ENCODE measurements at places on chromosomes 3 and 15. TPM values are rescaled to one million over a fixed set of nuclear protein-coding genes. Genes with fewer than 3 reads are reported as not detected.

DNA sequence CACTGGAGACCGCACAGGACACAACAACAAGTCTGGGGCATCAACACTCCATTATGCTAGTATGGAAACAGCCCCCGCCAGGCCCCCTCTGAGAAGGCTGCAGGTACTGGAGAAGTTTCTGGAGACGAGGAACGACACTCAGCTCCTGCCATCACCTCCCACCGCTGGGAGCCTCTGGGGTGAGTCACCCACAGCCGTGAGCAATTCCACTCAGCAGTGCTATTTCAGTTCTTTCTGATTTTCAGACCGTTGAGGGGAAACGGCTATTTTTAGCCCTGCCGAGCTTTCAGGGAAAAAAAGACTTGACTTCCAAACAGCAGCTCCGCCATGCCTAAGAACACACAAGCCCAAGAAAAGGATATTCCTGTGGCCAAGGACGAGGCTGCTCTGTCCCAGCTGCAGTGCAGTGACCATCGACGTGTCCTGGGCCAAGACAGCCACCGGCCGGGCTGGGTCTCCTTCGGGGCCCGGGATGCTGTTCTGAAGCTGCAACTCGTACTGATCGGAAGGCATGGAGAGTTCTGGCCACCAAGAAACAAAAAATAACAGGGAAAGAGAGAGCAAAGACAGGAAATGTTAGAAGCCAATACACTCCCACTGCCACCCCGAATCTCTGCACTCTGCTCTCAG is 40.8 kb downstream of the NUP210 start:
- no peak for DNase-seq

DNA sequence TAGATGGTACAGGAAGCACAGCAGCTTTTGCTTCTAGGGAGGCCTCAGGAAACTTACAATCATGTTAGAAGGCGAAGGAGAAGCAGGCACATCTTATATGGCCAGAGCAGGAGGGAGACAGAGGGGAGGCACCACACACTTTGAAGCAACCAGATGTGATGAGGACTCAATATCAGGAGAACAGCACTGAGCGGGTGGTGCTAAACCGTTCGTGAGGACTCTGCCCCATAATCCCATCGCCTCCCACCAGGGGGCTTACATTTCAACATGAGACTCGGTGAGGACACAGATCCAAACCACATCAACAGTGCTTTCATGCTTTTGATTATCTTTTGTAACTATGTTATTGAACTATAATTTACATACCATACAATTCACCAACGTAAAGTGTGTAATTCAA is 7.6 kb upstream of the TMEM44 start:
- DNase-seq = no peak

DNA sequence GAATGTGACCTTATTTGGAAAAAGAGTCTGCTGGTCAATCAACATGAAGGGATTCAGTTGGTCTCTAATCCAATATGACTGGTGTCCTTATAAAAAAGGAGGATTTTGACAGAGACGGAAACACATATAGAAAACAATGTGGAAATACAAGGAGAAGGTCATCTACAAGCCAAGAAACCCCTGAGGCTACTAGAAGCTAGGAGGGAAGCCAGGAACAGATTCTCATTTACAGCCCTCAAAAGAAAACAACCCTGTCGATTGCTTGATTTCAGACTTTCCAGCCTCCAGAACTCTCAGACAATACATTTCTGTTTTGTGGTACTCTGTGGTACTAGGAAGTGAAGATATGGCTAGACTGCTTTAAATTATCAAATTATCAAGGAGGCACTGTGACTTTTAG is 162.9 kb upstream of the IGF1R start:
- DNase-seq = no peak

- no peak for DNase-seq
Measured at GRCh38 chr3:54476891-54477290, 354.5 kb downstream of the CACNA2D3 start.

DNA sequence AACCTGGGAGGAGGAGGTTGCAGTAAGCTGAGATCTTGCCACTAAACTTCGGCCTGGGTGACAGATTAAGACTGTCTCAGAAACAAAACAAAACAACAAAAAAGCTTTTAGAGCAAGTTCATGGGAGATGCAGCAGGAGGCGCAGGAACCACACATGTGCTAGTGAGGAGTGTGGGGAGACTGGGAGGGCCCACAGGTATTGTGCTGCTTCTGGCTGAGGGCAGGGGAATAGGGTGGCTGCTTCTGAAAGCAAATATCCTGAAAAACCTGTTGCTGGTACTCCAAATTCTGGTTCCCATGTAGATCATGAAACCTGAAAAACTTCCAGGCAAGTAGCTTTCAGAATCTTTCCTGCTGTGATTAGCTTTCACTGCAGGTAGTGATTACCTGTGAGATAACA is 22.1 kb downstream of the TYRO3 start:
- DNase-seq = no peak

DNA sequence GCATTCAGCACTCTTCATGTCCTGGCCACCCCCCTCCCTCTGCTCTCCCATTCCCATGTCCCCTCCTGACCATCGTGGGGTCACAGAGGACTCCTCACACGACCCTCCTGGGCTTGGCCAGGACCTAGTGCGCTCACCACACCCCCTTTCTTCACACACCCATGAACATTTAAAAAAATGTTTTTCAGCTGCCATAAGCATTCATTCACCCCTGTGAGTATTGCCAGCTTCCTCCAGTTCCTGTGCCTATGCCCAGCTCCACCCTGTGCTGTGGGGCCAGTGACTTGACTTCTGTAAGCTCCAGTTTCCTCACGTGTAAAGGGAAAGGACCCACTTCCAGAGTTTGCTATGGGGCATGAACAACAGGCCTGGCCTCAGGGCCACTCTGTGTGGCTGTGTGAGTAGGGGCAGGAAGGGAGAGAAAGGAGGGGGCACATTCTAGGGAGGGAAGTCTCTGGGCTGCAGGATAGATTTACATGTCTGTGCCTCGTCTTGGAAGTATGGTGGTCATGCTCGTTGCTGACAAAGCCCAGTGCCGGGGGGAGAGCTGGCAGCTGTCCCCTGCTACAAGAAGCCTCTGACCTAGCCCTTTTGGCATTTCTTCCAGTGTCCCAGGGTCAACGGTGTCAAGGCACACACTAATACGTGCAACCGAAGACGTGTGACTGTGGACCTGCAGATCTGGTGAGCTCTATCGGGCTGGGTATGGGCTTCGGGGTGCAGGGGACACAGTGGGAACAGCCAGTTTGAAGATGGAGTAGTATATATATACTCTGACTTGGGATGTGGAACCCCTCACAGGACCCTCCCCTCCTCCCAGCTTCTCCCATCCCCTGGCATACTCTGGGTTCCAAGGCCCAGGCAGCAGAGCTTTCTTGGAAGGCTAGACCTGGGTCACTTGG is 22.8 kb downstream of the ESYT3 start:
- DNase-seq = no peak

GRCh38 chr3:154819491-154819890 is 260.6 kb upstream of the MME start:
- no peak for DNase-seq

- DNase-seq = no peak
Measured at GRCh38 chr15:63187589-63188226, 1.7 kb upstream of the RAB8B start.

DNA sequence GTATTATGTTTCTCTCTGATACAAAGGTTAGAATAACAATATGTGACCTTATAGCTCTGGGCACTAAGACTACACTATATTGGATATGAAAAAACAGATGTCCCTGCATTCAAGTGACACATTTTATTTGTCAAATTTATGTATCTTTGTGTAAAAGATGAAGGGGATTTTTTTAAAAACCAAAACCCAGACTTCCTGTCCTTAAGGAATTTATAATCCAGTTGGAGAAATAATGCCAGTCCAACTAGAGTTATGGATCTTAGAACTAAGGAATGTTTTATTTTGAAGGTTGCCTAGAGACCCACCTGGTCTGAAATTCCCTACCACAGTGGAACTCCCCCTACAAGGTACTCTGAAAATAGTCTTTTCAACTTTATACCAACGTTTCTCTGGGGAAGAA is 33.3 kb upstream of the PIK3CB start:
- no peak for DNase-seq

The RBP2 gene
- total RNA-seq = 1.5 TPM

The ARGFX gene
- not detected for total RNA-seq

The CCR3 gene
- total RNA-seq = not detected

The ASB7 gene
- total RNA-seq = 22.2 TPM

The HIGD2B gene
- not detected for total RNA-seq

The TTLL13 gene
- 0.93 TPM for total RNA-seq

The ZMYND10 gene
- total RNA-seq = 0.60 TPM

Data from mucosa of descending colon (tissue), 3 donors.